ENCODE measurements at places on chromosomes 5 and 9.
A peak's percentile ranks its signal among the peaks of the same experiment; 100 is the strongest.

DNA sequence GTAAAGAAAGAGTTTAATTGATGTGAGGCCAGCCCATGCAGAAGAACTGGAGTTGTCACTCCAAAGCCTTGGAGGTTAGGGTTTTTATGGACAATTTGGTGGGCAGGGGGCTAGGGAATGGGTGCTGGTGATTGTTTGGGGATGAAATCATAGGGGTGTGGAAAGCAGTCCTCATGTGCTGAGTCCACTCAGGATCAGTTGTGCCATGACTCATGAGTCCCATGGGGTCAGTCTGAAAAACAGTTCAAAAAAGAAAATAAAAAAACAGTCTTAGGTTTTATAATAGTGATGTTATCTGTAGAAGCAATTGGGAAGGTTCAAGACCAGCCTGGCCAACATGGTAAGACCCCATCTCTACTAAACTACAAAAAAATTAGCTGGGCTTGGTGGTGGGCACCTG, 162.3 kb downstream of the KDM4C start:
- no peak for DNase-seq

GRCh38 chr9:33131790-33132772, 35.1 kb downstream of the B4GALT1 start:
- no peak for DNase-seq

- no peak for DNase-seq
Measured at GRCh38 chr5:87732875-87733768, 320.4 kb upstream of the CCNH start.

GRCh38 chr9:78028926-78029325, 2.7 kb downstream of the GNAQ start:
- DNase-seq, result no peak

GRCh38 chr9:125131778-125132177, 11.6 kb downstream of the SCAI start:
- DNase-seq, result no peak

GRCh38 chr5:78649861-78650496, 1.4 kb upstream of the LHFPL2 start:
- DNase-seq, result no peak

- DNase-seq, result no peak
Measured at GRCh38 chr5:157290981-157291711, 25.2 kb downstream of the CYFIP2 start.

DNA sequence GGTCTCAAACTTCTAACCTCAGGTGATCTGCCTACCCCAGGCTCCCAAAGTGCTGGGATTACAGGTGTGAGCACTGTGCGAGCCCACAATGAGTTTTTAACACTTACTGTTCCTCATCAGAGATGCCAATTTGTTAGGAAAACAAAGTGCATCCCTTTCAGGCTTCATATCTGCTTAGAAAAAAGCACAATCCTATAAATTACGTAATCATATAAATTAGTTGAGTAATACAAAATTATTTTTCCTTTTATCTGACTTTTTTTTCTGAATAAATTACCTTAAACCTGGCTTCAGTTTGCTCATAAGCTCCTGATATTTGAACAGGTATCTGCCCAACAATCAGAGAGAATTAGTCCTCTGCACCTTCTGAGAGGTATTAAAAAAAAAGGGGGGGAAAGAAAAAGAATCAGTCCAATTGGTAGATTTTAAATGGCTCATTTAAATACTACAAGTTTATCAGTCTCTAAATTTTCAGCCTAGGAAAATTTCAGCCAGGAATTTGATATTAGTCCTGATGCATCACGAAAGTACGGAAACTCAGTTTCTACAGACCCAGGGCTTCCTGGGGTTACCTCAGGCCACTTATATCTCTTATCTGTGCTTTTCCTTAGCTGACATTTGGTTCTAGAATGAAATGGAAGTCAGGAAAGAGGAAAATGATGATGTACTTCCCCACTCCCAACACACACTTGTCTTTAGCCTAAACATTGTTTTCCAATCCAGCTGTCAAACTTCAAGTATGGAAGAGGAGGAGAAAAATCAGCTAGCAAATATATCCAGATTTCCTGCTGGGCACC, 26.8 kb downstream of the ITGA1 start:
- no peak for DNase-seq

- DNase-seq, result no peak
Measured at GRCh38 chr9:134353539-134353938, 27.3 kb downstream of the RXRA start.

DNA sequence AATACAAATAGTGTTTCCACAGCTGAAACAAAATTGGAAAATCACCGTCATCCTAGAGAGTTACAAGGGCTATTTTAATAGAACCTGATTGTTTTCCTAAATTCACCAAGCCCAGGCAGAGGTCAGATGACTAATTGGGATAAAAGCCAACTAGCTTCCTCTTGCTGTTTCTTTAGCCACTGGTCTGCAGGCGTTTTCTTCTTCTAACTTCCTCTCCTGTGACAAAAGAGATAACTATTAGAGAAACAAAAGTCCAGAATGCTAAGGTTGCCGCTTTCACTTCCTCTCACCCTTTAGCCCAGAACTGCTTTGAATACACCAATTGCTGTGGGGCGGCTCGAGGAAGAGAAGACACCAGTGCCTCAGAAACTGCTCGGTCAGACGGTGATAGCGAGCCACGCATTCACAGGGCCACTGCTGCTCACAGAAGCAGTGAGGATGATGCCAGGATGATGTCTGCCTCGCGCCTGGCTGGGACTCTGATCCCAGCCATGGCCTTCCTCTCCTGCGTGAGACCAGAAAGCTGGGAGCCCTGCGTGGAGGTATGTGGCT, at the start of gene TLR4:
TLR4 (plus strand) TSS at position 380 of the 552 bp plus-strand sequence; CDS start at position 450, 70 bp downstream.
- DNase-seq, result no peak

GRCh38 chr9:129245276-129245675, 67.2 kb upstream of the IER5L start:
- no peak for DNase-seq

DNA sequence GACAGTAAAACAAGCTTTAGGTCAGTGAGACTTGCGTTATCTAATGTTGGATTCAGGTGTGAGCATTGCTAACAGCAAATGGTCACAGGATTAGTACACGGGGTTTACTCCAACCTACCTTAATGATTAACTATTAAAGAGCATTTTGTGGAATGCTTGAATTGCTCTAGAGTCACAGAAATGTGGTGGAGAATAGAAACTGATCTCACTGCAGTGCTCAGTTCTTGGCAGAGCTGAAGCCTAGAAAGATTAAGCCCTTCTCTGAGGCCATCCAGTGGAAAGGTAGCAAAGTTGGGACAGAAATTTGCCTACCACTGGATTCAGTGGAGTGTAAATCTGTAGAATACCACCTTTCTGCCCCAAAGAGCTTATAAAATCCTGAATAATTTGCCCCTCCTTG, 60.9 kb downstream of the ICE1 start:
- no peak for DNase-seq

DNA sequence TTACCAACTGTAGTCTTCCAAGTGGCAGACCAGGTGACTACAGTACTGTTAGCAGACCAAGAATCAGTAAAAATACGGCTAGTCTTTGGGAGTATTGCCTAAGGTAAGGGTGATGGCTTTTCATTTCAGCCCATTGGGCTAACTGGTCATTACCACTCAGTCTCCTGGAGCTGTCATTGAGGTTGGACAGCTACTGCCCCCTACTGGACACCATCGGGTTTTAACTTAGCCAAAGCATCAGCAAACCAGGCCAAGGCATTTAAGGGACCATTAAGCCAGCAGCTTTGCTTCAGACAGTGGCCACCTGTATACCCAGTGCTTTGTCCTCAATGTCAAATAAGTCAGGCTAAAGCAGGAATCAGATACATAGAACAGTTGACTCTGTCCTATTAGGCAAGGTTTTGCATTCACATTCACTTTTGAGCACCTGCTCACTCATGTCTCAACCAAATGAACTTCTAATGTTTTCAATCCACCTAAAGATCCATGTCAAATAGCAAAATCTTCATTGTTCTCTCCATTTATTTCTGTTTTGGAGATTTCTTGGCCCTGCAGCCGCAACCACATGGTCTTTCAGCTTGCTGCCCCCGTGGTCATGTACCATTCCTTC, 117.2 kb downstream of the INVS start:
- peak; percentile 18 for DNase-seq

GRCh38 chr5:81762401-81762800, 11.5 kb upstream of the SSBP2 start:
- DNase-seq, result no peak

GRCh38 chr9:90916147-90916734, 114.6 kb downstream of the SYK start:
- no peak for DNase-seq

DNA sequence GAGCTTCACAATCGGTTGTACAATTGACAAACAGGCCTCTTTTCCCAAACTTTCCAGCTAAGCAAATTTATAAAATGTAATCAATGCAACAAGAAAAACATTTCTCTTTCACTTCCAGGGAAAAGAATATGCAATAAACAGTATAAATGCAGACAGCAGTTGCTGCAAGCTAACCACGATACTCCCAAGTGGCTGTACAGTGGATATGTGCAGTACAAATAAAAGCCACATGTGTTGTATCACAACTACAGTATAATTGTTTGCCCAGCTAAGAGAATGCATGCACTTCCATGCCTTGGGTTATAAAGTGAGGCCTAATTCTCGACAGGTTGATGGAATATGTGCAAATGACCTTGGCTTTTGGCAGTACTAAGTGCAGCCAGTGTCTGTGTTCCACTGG, 16.7 kb upstream of the PDCL start:
- no peak for DNase-seq

DNA sequence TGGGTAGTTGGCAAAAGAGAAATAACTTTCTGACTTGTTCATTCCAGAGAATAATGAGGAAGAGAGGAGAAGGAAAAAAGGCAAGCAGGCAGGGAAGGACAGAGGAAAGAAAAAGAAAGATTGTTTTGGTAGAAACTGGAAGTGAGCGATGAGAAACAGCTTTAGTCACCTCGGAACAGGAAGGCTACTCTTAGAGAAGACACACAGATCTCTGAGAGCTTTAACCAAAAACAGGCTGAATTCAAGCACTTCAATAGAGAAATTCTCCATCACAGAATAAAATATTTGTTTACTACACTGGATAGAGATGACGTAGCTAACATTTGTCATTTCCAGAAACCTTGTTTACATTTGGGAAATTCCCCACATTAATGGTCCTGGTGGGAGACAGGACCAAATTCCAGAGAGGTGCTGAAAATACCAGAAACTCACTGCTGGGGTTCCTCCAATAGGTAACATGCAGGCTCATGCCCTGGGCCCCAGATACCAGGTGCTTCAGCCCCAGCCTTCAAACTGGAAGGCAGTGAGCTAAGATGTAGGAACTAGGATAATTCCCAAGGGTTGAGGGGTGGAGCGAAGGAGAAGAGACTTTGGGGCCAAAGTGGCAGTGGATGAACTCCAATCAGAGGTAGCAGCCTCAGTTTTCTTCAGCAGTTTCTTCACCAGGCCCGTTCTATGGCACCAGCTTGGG, 227.7 kb upstream of the GRAMD2B start:
- no peak for DNase-seq

DNA sequence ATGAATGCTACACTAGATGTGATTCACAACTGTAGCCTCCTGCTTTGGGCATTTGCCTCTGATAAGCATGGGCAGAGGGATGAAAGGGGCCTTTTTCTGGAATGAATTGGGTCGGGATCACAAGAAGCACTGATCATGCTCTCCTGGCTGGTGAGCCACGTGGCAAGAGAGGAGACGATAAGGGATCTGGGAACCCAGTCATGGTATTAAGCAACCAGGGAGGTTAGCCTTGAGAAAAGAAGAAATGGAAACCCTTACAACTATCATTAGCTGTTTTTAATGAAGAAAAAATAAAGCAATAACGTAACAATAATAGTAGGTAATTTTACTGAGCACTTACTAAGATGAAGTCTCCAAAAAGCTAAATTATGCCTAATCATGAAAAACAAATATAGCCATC, 50.0 kb upstream of the RAI14 start:
- no peak for DNase-seq

DNA sequence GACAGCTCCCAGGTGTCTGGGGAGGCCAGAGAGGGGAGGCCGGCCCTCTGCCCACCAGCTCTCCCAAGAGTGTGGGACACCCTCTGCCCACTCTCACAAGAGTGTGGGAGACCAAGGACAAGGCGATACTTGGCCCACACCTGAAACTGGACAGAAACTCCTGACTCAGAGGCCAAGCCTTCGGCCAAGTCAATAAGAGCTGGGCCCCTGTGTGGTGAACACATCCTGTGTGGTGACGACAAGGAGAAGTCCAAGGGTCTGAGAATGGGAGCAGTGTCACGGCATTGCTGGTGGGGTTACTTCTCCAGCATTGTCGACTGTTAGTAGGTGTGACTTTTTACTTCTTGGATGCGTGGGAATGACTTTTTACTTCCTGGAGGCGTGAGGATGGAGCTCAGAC, 14.6 kb upstream of the F2RL1 start:
- no peak for DNase-seq

DNA sequence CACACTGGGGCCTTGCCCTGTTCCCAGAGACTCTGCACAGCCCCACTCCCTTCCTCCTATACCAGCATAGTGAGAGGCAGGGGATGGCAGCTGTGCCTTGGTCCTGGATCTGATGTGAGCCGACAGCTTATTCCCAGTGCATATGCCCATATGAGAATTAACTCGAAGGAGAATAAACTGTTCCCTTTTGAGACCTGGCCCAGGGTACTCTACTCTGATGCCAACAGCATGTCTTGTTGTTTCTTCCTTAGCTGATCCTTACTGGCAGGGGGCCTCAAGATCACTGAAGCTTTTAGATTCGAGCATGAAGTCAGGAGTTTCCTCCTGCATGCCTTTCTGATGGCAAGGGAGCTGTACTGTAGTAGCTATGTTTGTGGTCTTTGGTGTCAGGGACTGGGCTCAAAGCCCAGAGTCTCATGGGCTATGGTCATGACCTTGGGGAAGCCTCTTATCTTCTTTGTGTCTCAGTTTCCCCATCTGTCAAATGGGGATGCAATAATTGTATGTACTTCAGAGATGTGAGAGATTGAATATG, 57.1 kb downstream of the DOCK2 start:
- no peak for DNase-seq

DNA sequence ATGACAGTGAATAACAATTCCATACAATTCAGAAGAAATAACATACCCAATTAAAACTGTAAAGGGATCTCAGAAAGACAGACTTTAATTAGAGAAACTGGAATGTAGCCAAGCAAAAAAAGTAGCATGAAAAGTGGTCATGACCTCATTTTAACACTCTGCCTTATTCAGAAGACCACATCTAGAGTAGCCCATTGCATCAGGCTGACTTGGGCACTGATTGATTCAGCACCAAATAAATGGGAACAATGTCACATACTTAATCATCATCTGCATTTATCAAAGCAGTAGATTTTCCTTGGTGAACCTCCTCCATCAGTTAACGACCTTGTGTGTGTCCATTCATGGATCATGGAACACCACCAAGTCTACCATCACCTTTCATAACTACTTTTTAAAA, 992.1 kb downstream of the NR2F1-AS1 start:
- DNase-seq, result no peak

- no peak for DNase-seq
Measured at GRCh38 chr5:17157916-17158529, 59.4 kb upstream of the BASP1 start.
